ENCODE measurements at places on chromosomes 12 and 14. TPM values are rescaled to one million over a fixed set of nuclear protein-coding genes. Genes with fewer than 3 reads are reported as not detected.

DNA sequence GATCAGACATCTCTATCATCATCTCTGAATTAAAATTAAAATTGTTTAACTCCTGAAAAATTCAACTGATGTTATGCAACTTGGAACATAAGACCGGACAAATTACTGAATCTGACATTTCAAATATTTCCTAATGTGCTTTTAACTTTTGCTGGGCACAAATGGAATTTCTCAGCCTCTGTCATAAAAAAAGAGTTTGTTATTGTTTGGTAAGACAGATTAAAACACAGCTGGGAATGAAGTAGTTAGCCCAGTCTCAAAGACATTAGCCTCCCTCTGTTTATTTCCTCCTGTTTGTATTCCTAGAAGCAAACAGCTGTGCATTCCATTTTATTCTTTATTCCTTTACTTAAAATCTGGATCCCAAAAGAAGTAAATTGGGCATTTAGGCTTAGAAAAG is 29.4 kb downstream of the PLEKHA5 start:
- no peak for DNase-seq

GRCh38 chr12:123229051-123229450 is 3.9 kb downstream of the MPHOSPH9 start:
- no peak for DNase-seq

DNA sequence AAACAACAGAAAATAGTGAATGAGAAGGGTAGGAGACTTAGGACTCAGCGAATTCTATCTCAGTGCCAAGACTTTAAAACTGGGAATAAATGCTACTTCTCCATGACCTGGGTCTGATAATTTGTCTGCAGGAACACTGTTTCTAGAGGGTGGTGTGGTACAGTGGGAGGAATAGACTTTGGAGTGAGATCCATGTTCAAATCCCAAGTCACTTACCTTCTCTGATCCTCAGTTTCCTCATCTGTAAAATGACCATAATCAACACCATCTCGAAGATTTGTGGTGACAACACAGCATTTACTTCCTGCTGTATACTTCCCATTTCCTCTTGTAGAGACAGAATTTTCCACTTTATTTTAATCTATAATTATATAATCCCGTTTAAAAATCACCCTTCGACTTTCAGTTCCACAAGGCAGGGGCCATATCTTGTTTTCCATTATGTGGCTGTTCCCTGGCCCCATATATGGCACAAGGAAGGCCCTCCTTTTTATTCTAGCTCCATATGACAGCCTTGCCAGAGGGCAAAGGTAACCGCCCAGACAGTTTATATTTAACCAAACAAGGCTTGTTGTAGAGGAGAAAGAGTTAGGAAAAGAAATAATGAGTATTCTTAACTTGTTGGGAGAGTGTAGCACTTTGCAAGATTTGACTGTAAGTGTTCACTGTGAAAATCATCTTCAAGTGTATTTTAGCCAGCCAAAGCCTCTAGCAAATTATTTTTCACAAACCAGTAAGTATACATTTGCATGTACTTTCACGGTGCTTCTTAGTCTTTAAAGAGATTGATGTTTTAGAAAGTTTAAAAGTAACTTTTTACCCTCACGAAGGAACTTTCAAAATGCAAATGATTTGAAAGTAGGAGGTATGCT is 243.1 kb downstream of the AKAP6 start:
- DNase-seq, result no peak

- DNase-seq, result no peak
Observed at GRCh38 chr14:96455588-96455987, 46.6 kb upstream of the PAPOLA start.

GRCh38 chr12:6432991-6433390 is 11.8 kb upstream of the CD27 start:
- DNase-seq, result no peak

DNA sequence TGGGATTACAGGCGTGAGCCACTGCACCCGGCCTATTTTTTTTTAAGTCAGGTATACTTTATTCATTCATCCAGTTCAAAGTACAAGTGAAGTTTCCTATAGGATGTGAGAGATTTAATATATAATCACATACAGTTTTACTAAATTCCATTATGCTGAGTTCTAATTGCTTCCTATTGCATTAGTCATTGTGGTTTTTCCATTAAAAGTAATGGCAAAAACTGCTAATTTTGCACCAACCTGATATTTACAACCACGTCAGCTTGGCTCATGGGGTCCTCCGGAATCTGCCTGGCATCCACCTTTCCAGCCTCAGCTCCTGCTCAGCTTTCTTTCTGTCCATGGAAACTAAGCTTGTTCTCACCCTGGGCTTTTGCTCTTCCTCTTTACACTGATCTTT is 67.0 kb upstream of the CSRP2 start:
- DNase-seq, result no peak

- no peak for DNase-seq
Observed at GRCh38 chr12:130761537-130762318, 45.6 kb upstream of the RIMBP2 start.

DNA sequence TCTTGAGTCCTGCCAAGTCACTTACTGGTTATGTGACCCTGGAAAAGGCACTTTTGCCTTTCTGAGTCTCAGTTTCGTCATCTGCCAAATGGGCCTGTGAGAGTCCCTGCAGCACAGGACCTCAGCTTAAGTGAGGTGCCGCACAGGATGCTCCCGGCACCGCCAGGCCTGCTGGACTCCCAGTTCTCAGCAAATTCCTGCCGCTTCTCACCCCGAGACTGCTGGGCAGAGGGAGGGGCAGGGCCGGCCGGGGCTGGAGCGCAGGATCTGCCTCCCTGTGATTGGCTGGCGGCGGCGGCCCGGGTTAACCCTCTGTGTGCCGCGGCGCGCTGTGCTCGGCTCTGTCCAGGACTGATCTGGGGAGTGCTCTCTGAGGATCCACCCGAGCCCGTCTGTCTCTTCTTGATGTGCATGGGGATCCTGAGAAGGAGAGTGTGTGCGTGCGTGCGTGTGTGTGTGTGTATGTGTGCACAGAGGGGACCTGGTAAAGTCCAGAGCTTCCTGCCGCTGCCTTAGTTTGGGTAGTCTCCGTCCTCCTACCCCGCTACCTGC is 8.6 kb downstream of the SETD1B start:
- DNase-seq, result peak; percentile 90

DNA sequence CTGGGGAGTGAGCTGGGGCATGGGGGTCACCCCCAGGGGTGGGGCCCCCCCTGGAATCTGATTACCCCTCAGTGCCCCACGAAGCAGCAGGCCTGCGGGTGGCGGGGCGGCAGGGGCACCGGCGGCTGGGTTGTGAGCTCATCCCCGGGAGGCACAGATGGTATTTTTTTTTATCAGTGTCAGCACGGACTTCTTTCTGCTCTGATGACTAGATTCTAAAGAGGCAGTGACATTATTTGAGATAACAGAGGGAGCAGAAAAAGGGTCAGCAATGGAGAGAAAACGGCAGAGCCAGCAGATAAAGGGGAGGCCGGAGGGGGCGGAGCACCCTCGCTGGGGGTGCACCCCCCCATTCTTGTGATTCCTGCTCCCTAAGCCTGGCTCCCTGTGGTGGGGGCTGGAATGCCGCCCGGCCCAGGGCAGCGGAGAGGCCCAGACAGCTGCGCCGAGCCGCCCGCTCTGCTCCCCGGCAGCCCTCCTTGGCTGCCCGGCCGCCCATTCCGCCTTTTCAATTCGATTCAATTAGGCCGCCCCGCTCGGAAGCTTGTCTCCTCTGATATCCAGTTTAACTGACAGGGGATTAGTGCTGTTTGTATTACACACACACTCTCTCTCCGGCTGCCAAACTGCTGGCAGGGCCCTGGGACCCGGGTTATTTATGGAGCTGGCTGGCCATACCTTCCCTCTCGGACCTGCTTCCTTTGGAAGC is 32.9 kb downstream of the MVK start:
- DNase-seq, result no peak

DNA sequence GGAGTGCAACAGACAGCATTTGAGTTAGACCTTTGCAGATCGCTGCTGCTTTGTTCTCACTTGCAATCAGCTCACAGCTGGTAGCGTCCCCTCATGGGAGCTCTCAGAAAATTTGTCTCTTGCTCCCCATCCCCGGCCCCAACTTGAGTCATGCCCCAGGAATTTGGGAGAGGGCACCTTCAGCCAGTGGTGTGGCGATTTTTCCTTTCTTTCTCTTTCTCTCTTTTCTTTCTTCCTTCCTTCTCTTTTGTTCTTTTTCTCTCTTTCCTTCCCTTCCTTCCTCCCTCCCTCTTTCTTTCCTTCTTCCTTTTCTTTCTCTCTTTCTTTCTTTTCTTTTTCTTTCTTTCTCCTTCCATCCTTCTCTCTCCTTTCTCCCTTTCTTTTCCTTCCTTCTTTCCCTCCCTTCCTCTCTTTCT is 34.2 kb upstream of the MAP1LC3B2 start:
- no peak for DNase-seq

DNA sequence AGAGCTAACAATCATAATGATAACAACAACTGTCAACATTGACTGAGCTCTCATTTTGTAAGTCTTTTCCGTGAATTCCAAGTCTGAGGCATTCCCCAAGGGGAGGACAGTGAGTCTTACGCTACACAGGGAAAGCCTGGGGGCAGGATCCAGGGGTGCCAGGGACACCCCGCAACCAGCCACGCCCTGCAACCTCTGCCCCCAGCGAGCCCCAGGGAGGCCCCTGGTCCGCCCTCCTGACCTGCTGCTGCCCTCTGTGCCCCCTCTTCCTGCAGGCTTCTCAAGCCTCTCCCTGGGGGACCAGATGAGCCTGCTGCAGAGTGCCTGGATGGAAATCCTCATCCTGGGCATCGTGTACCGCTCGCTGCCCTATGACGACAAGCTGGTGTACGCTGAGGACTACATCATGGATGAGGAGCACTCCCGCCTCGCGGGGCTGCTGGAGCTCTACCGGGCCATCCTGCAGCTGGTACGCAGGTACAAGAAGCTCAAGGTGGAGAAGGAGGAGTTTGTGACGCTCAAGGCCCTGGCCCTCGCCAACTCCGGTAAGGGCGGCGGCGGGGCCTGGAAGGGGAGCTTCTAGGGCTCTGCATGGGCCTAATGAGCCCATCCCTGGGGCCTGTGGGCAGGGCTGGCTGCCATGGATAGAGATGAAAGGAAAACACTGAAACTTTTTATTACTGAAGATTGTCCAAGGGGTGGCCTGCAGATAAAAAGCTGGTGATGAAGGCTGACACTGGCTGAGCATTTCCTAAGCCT is 115.4 kb downstream of the ESRRB start:
- no peak for DNase-seq

GRCh38 chr14:101118746-101119591 is 215.4 kb upstream of the RTL1 start:
- DNase-seq, result peak; percentile 63

DNA sequence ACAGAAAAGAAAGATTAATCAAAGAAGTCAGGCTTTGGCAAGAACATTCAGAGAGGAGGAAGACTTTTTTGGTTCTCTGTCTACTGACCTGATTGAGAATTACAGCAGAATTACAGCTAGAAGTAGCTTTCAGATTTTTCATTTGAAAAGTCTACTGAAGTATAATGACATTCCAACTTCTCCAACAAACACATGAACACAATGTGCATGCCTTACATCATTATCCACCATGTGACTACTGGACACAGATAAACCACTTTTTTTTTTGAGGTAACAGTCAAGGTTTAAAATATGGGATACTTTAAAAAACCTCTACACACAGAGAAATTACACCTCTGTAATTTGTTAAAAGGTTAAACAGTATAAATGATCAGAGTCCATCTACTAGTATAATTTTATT is 12.3 kb downstream of the BTBD7 start:
- DNase-seq, result no peak

- DNase-seq, result no peak
Observed at GRCh38 chr14:105857220-105857825, 330.9 kb downstream of the TMEM121 start.

GRCh38 chr12:58695263-58695662 is 225.0 kb downstream of the LRIG3 start:
- DNase-seq, result no peak

TAS2R19 gene
- 0.49 TPM for total RNA-seq

AHNAK2 gene
- total RNA-seq, result 2.5 TPM

SLC10A1 gene
- total RNA-seq, result not detected

NANOG gene
- total RNA-seq, result not detected

MIP gene
- not detected for total RNA-seq

EFS gene
- total RNA-seq, result 4.0 TPM

DHH gene
- 0.87 TPM for total RNA-seq

CCDC60 gene
- total RNA-seq, result not detected

DNAJC22 gene
- total RNA-seq, result not detected

Measured in Right ventricle myocardium inferior (tissue), 1 donor.